ENCODE measurements at places on chromosomes 16 and 17.

- DNase-seq = no peak
Measured at GRCh38 chr17:4003131-4003500, 38.9 kb upstream of the ATP2A3 start.

DNA sequence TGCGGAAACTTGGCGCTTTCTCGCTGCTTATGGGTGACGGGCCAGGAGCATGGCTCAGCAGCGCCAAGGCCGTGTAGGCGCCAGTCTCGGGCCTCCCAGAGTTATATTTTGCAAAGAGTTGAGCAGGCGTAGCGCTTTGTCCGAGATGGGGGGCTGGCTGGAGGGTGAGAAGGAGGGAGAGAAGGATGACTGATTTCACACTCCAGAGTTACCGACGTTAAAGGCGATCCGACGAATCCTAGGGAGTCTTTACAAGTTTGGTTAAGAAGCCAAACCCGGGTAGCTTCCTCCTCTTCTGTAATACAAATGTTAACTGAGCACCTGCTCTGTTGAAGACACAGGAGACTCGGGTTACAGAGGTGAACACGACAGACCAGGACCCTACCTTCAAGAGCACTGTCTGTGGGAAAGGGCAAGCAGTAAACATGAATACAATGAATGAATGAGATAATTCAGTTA, 782 bp downstream of the POLR2A start:
- DNase-seq = no peak

DNA sequence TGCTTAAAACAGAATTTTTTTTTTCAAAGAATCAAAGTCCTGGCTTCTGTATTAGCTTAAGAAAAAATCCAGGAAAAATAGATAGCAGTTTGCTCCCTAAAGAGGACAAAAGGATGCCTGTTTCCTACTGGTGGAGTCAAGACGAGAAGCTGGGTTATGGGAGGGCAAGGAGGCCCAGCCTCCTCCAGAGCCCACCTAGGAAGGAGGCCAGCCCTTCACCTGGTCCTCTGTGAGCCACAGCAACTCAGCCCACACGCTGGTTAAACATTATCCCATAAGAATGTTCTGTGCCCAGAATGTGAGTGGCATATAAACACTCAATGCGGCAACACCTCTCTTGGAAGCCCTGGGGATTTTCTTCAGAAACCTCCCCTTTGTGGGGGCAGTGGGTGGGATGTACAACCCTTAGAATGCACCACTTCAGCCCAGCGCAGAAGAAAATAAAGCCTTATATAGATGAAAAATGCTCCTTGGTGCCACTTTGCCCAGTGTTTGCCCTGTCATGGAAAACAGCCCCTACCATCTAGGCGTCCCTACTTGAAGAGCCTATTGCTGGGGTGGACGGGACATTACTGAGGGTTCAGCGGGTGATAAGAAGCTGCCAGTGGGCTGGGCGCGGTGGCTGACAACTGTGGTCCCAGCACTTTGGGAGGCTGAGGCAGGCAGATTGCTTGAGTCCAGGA, 48.0 kb downstream of the TEKT5 start:
- DNase-seq = no peak

DNA sequence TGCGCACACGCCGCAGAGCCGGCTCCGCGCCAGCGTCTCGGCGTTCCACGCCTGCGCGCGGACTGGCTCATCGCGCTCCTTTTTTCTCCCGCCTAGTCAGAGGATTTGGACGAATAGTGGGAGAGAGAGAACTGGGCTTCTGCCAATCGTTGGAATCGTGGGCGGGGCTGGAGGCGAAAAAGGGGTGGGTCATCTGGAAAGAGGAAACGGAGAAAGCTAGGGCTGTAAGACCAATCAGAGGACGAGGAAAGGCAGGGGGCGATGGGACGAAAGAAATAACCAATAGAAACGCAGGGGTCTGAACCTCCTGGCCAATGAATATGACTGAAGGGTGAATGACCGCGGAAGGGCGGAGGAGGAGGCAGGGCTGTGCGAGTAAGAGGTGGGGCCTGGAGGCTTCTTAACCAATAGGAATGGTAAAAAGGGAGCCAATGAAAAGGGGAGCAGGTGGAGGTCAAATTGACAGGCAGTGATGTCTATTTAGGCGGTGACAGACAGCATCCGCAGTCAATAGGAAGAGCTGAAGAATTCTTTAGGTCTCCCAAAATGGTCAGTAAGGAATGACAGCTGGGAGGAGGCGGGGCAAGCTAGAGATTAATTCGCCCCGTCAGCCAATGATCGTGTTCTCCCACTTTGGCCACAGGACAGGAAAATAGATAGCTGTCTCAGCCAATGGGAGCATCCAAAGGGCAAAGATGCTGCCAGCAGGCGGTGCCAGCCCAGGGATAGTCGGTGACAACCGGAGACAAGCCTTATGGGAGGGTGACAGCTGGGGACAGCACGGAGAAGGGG, at the start of gene TBC1D10B:
TBC1D10B (minus strand) TSS at position 39 of the 792 bp plus-strand sequence. CDS start 311 bp downstream, outside the sequence.
- peak; percentile 100 for DNase-seq

GRCh38 chr17:81513372-81513752, 763 bp upstream of the ACTG1 start:
- DNase-seq = peak; percentile 68

- DNase-seq = peak; percentile 14
Measured at GRCh38 chr17:65794572-65794971, 233.1 kb upstream of the AXIN2 start.

GRCh38 chr17:3528880-3529511, 28.6 kb downstream of the TRPV3 start:
- no peak for DNase-seq

DNA sequence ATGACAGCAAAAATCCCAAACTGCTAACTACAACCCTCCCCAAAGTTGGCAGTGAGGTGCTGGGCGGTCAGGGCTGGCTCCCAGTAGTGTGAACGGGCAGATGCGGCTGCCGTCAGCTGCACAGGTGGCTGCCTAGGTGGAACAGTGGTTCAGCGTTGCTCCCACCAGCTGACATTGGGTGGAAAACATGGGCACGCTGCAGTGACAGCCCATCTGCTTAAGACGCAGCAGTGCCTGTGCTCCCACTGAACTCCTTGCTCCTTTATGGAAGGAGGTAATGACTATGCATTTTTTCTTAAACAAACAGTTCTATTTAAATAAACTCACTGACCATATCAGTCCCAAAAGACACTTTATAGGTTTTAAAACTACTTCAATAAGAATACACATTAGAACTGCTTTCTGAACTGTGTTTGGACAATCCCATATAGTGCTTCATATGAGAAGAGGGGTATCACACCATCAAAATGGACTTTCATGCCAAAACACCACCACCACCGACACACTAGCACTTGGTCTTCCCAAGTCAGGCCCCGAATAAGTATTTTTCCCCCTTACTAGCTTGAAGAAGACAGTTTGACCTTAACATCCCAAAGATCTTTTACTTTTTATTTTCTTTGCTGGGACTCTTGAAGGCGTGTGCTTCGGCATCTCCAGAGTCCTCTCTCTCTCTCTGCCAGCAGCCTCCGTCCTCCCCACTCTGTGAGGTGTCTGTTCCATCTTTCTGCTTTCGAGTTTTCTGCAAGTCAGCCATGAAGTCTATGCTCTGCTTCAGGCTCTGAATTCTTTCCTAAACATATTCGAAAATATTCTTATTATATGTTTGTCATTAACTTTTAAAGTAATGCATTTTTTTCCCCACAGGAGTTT, 34.4 kb downstream of the BRD7 start:
- DNase-seq = no peak

GRCh38 chr16:11121914-11122692, 133.9 kb downstream of the SOCS1 start:
- DNase-seq = no peak

DNA sequence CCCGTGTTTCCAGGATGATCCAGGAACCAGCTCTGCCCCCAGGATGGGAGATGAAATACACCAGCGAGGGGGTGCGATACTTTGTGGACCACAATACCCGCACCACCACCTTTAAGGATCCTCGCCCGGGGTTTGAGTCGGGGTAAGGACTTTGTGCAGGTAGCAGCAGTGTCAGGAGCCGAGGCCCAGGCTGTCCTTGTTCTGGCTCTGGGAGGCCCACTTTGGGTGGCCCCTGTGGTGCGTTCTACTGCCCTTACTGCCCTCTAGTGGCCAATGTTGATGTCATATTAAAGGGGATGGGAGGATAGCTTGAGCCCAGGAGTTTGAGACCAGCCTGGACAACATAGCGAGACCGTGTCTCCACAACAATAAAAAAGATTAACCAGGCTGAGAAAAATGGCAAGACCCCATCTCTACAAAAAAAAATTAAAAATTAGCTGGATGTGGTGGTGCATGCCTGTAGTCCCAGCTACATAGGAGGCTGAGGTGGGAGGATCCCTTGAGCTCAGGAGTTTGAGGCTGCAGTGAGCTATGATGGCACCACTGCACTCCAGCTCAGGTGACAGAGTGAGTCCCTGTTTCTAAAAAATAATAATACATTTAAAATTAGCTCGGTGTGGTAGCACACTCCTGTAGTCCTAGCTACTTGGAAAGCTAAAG, 20.9 kb upstream of the CLEC18A start:
- DNase-seq = peak; percentile 69

GRCh38 chr17:2259769-2260536, 43.6 kb downstream of the SMG6 start:
- no peak for DNase-seq

DNA sequence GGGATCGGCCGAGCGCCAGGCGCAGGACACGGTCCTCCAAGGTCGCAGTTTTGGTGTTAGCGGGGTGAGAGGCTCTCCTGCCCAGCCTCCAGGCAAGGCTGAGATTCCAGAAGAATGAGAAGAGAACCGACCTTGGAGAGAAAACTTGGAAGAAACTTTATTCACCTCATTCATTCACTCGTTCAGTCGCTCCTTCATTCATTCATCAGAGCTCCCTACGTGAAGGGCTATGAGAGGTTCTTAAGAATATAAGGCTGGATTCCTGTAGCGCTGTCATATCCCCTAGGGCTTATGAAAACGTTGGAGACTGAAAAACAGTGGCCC, 991 bp upstream of the MYH10 start:
- DNase-seq = no peak

- no peak for DNase-seq
Measured at GRCh38 chr17:7022781-7023571, at the start of gene BCL6B. Gene BCL6B, plus strand, starts transcription at chr17:7023050. Its CDS starts 622 bp downstream, at chr17:7023672.

DNA sequence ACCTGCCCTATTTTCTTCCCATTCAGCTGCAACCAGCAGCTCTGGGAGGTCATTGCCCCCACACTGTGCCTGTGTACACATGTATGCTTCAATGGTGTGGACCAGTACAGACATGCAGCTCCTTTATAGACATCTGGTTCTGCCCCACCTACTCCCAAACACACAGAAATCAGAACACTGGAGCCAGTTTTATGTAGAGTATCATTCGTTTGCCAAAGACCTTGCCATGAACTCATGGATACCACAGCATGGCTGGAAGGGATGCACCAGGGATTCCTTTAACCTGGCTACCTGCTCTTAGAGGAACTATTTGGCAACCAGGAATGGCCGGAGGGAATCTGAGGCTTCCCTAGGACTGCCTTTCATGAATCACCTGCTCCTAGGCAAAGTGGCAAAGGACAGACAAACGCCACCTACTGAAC, 60.4 kb downstream of the ZFHX3 start:
- no peak for DNase-seq

- no peak for DNase-seq
Measured at GRCh38 chr17:65848751-65849150, 287.3 kb upstream of the AXIN2 start.

- DNase-seq = peak; percentile 67
Measured at GRCh38 chr17:1060991-1061390, 64.1 kb downstream of the TIMM22 start.
